Ureter (tissue), 1 donor: ENCODE measurements at places on chromosomes 3 and 15. TPM values are rescaled to one million over a fixed set of nuclear protein-coding genes. Genes with fewer than 3 reads are reported as not detected.

Gene CHRM5
- total RNA-seq, result not detected

Gene ANKRD63
- total RNA-seq, result not detected

- DNase-seq, result no peak
Measured at GRCh38 chr3:70716832-70717231, 404.4 kb upstream of the MDFIC2 start.

- no peak for DNase-seq
Measured at GRCh38 chr3:113218681-113219045, 7.3 kb downstream of the BOC start.

DNA sequence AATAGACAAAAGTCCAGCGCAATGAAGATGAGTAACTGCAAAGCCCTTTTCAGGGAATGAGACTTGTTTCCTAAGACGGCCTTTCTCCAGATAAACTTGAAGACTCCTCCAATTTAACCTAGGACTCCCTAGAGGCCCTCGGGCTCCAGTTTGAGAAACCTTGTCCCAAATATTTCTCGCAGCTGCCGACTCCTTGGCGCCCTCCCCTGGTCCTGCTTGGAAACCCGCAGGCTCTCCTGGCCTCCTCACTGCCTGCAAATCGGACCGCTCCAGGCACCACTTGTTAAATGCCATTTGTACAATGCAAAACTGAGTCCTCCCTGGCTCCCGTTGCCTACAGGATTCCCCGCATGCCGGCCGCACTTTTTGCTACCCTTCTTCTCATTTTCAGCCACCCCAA is 36.8 kb downstream of the MUC4 start:
- peak; percentile 42 for DNase-seq
